ENCODE measurements at places on chromosomes 5 and 9.

DNA sequence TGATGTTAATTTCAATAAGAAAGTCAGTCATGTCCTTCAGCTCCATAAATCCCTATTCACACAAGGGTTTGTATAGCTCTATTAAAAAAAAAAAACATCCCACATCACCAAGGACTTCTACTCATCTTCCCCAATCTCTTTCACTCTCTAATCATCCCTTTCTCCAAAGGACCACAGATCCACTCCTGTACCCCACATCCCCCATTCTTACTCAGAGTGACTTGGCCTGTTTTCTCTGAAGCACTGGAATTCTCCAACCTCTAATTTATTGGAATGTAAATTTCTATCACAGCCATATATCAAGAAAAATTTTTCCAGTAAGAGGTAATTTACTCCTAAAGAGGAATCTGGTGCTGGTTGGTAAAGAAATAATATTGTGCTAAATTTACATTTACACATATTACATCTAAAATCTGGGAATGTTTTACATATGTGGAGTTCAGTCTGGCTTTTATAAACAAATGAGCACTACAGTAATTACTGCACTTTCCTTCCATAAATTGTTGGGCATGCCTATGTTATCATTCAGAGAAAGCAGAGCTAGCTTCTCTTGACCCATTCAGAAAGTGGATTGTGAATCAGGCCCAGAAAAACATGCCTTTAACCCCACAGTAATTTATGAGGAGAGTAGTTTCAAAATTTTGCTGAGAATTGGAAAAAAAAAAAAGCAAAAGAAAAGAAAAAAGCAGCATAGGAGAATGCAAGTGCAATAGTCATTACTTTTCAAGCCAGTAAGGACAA lies 399.5 kb upstream of the TNC start:
- DNase-seq = no peak

- no peak for DNase-seq
These were observed 322.3 kb upstream of the CDH6 start for GRCh38 chr5:30871196-30871595.

DNA sequence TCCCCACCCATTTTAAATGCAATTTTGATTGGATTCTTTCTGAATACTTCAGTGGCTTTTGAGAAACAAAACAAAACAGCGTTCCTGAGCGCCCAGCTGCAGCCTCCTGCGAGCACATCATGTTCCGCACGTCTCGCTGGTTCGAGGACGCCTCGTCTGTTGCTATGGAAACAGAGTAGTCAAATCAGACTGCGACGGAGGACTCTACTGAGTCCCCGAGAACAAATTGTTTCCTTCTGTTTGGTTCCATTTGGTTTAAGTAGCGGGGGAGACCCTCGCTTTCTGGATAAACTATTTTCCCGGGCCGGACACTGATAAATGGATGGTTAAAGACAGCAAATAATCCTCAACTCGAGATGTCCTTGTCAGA lies 69.0 kb downstream of the SLC28A3 start:
- DNase-seq = peak; percentile 64

DNA sequence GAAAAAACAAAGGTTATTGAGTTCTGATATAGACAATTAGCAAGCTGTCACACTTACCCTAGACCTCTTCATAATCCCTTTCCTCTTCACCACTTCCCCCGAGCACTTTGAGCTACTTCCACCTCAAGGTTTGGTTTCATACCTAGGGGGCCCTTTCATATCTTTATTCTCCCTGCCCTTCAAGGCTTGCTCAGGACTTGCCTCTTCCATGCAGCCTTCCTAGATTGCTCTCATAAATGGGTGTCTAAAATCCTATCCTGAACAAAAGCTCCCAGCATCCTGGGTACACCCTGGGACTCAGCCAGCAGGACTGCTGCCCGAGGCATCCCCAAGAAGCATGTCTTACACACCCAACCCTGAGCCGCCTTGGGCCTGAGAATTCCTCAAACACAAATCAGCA lies 157.3 kb downstream of the C5orf15 start:
- DNase-seq = no peak

- DNase-seq = no peak
These were observed 443.4 kb downstream of the KDM4C start for GRCh38 chr9:7201196-7201595.

DNA sequence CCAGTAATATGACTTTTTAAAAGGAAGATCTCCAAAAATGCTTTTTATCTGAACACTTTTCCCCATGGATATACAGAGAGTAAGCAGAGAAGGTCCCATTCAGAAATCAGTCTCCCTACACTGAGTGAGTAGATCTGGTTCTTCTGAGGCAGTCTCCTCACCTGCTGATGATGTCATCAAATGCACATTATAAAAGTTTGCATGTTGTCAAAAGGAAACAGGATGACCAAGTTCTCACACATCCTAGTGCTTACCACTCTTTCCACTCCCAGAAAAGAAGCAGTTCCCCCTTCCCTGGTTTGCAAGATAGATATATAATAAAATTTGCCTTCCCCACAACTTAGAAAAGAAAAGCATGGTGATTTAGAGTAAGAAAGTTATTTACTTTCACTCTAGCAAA lies 180.5 kb downstream of the RAB3C start:
- DNase-seq = no peak

- no peak for DNase-seq
These were observed 36.9 kb upstream of the GLRA1 start for GRCh38 chr5:151961557-151961956.

DNA sequence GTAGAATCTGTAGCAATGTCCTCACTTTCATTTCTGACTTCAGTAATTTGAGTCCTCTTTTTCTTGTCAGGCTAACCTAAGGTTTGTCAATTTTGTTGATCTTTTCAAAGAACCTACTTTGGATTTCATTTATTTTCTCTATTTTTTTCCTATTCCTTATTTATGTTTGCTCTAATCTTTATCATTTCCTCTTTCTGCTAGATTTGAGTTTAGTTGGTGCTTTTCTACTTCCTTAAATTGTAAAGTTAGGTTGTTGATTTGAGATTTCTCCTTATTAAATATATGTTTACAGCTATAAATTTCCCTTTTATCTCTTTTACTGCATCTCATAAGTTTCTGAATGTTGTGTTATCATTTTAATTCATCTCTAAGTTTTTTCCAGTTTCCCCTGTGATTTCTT lies 75.1 kb upstream of the FAM120A start:
- DNase-seq = no peak

GRCh38 chr9:90044710-90045151 lies 439.9 kb downstream of the GADD45G start:
- DNase-seq = no peak

DNA sequence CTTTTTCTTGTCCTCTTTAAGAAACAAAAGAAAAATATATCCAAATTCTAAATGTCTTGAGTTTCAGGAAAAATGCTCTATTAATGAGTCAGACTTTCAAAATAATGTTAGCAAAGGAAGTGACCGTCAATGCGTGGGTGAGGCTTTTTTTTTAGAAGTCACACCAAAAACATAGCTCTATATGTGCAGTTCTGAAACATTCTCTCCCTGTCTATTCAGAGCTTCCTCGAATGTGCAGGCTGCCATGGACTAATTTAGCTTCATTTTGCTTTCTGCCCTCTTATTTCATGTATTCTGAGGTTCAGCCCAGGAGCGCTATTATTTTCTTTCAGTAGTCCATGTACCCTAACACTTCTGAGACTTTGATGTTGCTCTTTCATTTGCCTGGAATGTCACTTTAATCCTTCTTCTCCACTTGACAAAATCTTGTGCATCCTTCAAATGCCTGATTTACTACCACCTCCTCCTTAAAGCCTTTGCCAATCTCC lies 72.5 kb upstream of the RASA1 start:
- DNase-seq = no peak

DNA sequence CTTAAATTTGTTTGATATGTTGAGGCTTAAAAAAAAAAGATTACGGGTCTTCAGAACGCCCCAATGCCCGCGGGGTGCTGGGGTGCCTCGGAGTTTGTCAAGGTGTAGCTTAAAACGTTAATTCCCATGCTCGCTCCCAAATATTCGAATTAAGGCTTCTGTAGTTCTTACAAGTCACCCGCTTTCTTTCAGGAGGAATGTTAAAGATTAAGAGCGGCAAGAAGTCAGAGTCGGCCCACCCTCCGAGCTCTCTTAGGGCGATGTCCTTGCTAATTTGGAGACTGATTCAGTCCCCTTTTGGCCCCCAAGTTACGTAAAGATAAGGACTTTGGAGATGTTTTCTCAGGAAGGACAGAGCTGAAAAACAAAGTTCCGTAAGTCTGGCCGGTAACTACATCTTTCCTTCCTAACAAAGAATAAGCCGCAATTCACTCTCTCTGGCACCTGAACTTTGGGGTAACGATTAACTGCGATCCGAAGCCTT lies 746 bp upstream of the NPM1 start:
- no peak for DNase-seq

All from stimulated activated CD8-positive, alpha-beta memory T cell treated with anti-CD3 and anti-CD28 coated beads, Interleukin-4, amount 100 ng/mL, for 48 hours (primary cell).